Activated naive CD8-positive, alpha-beta T cell treated with anti-CD3 and anti-CD28 coated beads, Interleukin-2, amount 10 ng/mL, durations not matched to agents 7 days and 5 days (primary cell): ENCODE measurements at places on chromosomes 1 and 21. TPM values are rescaled to one million over a fixed set of nuclear protein-coding genes. Genes with fewer than 3 reads are reported as not detected.

GRCh38 chr1:191240925-191241324 lies 763.3 kb upstream of the BRINP3 start:
- no peak for DNase-seq

GRCh38 chr1:3320246-3321152 lies 134.0 kb upstream of the ARHGEF16 start:
- DNase-seq, result no peak

GRCh38 chr1:216119600-216119999 lies 303.6 kb downstream of the USH2A start:
- no peak for DNase-seq

DNA sequence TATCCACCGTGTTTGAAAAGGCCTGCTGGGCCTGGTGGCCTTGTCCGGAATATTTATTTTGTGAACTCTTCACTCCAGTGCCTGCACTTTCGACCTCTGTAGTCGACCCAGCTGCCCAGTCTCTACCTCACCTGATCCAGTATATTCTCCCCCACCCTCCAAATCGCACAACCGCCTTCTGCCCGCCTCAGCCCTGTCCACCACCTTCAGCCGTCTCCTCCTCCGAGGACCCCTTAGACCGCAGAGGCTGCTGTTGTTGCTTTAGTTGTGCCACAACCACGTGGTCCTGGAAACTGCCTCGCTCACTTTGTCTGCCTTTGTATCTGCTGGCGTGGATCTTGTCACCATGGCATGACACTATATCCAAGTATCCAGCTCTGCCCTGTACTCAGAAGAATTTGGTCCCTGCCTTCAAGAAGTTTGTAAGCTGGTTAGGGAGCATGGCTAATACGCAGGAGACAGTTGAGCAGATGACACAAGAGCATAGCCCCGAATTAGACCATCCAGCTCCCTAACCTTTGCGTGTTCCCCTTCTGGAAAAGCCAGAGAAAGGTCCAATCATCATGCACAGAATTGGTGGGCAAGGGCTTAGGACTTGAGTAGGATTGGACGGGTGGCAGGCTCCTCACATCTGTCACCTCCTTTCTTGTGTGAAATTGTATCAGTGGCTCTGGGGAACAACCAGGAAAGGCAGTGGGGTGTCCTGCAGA lies 1.5 kb downstream of the PHGDH start:
- no peak for DNase-seq

- DNase-seq, result no peak
Observed at GRCh38 chr1:25569597-25570396, 26.4 kb downstream of the LDLRAP1 start.

- DNase-seq, result no peak
Observed at GRCh38 chr21:37793660-37794059, 122.6 kb downstream of the KCNJ6 start.

GRCh38 chr1:185934476-185935189 lies 200.4 kb downstream of the HMCN1 start:
- no peak for DNase-seq

DNA sequence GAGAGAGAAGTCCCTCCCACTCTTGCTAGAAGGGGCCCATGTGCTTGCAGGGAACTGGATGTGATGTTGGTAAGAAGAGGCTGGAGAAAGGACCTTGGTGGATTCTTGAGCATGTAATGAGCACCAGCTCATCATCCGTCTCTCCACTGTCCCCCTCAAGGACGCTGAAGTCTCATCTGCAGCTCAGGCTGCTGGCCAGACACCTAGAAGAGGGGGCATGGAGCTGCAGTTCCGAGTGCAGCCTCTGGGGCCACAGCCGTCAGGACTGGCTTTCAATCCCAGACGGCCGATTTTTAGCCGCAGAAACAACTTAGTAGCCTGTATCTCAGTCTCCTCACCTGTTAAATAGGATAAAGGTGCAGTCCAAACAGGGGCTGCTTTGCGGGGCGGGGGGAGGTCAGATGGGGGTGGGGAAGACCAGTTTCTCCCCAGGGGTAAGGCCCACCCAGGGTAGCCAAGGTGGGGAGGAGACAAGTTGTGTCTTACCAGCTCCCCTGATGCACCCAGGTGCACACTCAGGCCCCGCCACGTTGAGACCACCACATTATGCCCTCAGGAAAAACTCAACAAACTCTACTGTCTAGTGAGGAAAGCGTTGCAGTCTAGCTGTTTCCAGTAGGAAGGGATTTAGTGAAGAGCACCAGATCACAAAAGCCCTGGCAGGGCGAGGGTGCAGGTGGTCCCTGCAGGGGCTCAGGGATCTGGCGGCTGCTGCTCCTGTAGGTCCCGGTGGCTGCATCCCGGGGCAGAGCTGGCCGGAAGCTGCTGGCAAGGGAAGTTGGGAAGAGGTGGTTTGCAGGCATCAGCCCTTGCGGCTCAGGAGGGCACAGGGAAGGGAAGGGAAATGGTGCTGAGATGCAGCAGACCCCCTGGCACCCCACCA lies 29.5 kb downstream of the LDLRAP1 start:
- DNase-seq, result peak; percentile 64

DNA sequence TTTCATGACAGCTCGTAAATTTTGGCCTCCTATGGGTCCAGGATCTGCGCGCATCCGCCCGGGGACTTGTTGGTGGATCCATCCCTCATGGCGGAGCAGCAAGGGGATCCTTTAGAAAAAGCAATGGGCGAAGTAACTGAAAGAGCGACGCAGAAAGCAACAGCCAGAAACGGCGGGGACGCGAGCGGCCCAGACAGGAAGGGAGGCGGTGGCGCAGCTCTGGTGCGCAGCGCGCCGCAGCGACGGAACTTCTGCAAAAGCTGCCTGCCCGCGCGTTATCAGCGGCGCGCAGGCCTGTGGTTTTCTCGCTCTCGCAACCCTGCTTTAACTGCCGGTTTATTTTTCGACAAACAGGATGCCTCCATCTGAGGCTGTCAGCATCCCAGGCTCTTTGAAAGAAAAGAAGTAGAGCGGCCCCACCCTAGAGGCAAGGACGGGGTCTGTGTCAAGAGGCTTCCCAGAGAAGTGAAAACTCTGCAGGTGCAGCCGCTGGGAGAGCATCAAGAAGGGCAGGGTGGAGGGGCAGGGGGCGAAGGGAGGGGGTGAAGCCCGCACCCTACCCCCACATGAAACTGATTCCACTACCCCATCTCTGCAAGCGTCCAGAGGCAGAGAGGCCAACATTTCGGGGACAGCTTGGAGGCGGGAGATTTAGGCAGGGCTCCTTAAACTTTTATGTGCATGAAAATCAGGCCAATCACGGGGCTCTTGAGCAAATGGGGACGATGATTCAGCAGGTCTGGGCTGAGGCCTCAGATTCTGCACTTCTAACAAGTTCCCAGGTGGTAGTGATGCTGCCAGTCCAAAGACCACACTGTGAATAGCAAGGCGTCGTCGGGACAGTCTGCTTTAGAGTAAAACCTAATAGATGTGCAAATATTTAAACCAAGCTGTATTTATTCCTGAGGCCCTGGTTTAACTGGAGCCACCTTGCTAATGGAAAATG lies 22.2 kb downstream of the RUNX1 start:
- peak; percentile 87 for DNase-seq

DNA sequence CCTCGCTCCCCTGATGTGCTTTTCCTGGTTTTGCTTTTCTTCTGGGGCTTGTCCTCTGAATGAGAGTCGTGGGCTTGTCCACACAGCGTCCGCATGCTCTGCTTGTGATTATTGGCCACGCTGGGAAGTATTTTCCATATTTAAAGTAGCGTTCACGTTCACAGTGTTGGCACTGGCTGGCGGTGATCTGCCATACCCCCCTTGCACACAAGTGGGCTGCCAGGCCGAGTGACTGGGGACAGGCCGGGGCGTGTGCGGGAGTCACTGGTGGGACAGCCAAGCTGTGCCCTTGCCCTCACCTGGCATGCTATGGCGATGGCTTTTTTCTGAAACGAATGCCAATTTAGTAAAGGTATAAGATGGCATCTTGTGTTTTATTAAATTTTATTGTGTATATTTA lies 32.8 kb downstream of the SLC37A1 start:
- DNase-seq, result no peak

DNA sequence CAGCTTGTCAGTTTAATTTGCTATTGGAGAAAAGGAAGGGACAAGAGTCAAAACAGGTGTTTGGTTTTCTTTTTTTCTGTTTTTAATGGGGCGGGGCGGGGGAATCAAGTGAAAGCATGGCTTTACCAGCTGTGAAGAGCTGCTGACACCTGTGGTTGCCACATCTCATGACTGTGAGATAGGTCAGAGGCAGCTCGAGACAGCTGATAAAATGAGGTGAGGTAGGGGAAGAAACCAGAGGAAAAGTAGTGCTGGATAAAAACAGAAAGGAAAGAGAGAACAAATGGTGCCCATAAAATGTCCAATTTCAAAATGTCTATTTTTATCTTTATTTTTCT lies 272.3 kb downstream of the NEGR1 start:
- DNase-seq, result no peak

- DNase-seq, result no peak
Observed at GRCh38 chr1:66253330-66253921, 280.5 kb upstream of the SGIP1 start.

The OR14K1 gene
- not detected for total RNA-seq

The PRAMEF11 gene
- not detected for total RNA-seq

The RFX5 gene
- 73.9 TPM for total RNA-seq

The NHLH1 gene
- total RNA-seq, result 0.33 TPM

The RRAGC gene
- total RNA-seq, result 16.3 TPM

The TDRD10 gene
- total RNA-seq, result not detected

The RPTN gene
- not detected for total RNA-seq

The NR1I3 gene
- not detected for total RNA-seq

The MFSD2A gene
- total RNA-seq, result 2.7 TPM

The DNASE2B gene
- not detected for total RNA-seq

The NHLH2 gene
- total RNA-seq, result not detected
